RCC 7860 (cell line): ENCODE measurements at places on chromosomes 12 and 14.

DNA sequence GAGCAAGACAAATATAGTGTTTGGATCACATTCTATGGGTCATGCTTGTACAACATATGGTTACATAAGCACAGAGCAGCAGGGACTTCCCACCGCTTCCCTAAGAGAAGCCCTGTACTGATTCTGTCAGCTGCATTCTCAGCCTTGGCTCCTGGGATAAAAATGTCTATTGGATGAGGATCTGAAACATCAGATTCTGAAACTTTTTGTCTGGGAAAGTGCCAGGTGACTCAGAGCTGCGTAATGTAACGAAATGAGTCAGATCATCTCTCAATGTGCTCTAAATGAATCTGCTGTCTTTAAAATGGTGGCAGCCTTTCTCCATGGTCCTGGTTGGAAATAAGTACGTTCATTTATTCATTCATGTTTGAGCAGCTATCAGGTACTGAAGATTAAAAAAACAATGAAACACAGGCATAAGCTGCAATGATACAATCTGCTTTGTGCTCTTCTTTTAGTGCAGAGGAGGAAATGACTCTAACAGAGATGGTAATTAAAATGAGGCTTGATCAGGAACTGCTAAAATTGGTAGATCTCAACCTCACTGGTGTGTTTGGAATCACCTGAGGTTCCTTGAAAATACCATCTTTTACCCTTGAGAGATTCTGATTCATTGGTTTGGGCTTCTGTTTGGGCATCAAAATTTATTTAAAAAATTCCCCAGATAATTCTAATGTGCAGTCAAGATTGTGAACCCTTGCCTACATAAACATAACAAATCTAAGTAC, 99.1 kb upstream of the NAP1L1 start:
- DNase-seq: peak; percentile 95

- DNase-seq: no peak
These were observed 176.2 kb upstream of the PDZRN4 start for GRCh38 chr12:41011939-41012338.

GRCh38 chr12:50402264-50403000, 1.7 kb downstream of the LARP4 start:
- peak; percentile 14 for DNase-seq

- no peak for DNase-seq
These were observed 5.2 kb upstream of the VDR start for GRCh38 chr12:47909839-47910465.

DNA sequence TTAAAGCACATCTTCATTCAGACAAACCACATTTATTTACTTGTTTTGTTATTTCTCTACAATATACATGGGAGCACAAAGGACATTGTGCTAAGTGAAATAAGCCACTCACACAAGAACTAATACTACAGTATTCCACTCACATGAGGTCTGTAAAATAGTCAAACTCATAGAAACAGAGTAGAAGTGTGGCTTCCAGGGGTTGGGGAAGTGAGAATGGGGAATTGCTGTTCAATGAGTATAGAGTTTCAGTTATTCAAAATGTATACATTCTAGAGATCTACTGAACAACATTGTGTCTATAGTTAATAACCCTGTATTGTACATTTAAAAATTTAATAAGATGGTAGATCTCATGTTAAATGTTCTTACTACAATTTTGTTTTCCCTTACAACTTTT, 88.8 kb downstream of the ATXN7L3B start:
- no peak for DNase-seq

GRCh38 chr12:4287325-4288211, 14.0 kb downstream of the CCND2 start:
- no peak for DNase-seq

DNA sequence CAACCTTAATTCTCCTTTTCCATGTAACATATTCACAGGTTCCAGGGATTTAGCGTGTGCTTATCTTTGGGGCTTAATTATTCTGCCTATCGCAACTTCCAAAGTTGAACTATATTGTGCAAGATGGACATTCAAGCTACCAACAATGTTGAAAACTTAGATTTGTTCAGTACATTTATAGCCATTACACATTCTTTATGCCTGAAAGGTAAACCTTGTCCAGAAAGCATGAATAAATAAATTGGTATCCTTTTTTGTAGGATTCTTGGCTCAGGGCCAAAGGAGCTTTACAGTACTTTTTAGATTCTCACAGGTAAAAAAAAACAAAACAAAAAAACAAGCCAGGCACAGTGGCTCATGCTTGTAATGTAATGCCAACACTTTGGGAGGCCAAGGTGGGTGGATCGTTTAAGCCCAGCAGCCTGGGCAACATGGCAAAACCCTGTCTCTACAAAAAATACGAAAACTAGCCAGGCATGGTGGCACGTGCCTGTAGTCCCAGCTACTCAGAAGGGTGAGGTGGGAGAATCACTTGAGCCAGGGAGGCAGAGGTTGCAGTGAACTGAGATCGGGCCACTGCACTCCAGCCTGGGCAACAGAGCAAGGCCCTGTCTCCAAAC, 3.3 kb downstream of the C12orf56 start:
- DNase-seq: no peak

- no peak for DNase-seq
These were observed 177.2 kb upstream of the NTF3 start for GRCh38 chr12:5254703-5255102.

DNA sequence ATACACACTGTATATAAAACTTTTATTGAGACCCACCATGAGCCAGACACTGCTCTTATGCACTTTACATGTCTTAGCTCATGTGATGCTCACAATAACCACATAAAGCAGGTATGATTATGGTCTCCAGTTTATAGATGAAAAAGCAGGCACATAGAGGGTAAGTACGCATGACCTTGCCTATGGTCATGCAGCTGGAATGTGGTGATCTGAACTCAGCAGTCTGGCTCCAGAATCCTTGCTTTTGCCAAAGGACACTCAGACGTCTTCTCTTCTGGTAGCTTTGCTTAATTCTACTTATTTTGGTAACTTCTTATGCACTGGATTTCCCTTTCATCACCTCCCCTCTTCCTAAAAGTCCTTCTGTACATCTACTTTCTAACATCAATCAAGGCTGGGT, 103.3 kb upstream of the CRY1 start:
- DNase-seq: peak; percentile 43

GRCh38 chr12:111108726-111109125, 188.3 kb upstream of the MYL2 start:
- no peak for DNase-seq

DNA sequence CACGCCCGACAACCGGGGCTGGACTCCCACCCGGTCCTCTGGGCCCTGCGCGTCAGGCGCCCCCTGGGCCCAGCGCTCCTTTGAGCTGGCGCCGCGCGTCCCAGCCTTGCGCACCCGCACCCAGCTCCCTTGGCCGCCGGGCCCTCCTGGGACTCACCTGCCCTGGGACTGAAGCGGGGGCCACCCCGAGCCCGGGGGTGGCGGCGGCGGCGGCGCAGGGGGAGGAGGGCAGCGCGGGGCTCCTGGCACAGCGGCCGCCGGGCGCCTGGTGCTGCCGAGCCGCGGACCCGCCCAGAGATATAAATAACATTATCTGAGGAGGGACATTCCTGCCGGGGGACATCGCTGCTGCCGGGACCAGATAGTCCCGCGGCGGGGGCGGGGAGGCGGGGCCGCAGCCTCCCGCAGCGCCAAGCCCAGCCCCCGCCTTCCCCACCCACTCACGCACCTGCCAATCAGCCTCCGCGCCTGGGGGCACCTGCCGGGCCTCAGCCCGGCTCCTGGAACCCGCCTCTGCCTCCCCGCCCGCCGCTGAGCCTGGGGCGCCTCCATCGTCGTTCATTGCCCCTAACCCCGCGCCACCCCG, at the start of gene SPTB:
Gene SPTB (minus strand): TSS at position 273 of the 586 bp plus-strand sequence. CDS start 56,813 bp downstream, outside the sequence.
- DNase-seq: no peak

DNA sequence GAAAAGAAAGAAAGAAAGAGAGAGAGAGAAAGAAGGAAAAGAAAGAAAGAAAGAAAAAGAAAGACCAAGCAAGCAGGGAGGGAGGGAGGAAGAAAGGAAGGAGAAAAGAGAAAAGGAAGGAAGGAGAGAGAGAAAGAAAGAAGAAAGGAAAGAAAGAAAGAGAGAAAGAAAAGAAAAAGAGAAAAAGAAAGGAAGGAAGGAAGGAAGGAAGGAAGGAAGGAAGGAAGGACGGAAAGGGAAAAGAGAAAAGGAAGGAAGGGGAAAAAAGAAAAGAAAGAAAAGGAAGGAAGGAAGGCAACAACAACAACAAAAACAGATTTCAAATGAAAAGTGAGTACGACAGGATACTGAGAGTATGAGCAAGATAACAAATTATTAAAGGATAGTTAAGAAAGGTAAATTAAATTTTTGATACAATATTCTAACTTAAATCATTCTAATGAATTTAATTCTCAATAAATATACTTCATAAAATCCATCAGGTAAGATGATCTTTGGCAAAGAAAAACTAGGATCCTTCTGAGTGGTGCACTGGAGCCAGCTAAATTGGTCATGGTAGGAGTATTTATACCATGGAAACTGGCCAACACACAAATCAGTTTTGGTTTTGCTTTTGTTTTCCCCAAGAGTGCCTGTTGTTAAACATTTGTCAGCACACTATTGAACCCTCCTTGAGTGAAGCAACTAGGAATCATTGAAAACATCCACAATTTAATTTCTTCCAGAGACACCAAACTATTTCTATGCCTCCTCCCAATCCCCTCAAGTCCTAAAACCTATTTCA, 56.1 kb upstream of the DYRK2 start:
- peak; percentile 46 for DNase-seq

DNA sequence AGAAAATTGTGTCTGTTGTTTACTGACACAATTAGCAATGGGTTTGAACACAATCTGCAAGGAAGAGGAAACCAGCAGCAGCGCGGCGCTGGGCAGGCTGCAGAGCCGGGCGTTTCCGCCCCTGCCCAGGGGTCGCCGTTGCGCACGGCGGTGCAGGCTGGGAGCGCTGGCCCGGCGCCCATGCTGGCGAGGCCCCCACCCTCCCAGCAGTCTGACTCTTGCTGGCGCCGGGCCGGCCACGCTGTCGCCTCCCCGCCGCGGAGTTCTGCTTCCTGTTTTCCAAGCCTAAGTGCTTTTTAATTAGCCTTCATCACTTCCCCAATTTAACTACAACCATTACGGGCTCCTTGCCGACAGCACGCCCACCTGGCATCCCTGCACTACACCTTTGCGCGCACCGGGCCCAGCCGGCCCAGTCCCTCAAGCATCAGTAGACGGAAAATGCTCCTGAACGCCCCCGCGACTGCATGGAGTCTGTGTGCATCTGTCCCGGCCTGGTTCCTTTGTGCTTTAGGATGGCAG, 212.1 kb downstream of the GXYLT1 start:
- DNase-seq: no peak

DNA sequence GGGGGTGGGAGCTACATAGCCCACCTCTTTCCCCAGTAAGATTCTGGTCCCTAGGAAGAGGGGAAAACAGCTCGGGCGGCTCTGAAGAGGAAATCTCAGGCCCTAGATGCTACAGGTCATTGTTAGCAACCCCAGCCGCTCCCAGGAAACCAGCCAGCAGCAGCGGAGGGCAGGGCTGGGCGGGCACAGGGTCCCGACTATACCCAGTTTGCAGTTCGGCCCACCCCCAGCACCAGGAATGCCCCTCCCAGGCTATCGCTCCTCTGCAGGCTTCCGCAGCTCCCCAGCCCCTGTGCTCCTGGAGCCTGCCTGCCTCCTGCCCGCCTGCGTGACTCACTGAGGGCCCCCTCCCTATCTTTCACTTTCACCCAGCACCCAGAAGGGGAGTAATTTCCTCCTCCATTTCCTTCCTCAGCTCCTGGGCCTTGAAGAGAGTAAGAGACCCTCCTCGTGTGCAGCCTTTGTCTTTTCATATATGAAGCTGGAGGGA, 27.2 kb upstream of the PNMA1 start:
- DNase-seq: peak; percentile 66

DNA sequence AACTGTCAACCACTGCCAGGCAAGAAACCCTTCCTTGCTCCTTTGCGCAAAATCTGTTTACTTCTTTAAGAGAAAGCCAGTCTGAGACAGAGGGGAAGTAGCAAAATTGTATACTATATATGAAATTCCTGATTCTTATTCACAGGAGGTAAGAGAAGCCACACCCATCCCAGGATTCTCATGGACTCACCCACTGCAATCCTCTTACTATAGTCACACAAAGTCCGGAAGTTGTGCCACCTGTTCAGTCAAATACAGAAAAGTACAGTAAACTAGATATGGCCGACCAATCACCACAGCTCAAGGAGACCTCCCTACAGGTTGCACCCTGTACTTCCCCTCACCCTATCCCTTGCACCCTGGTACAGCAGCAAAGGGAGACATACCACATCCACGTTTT, 2.9 kb downstream of the PRMT5 start:
- no peak for DNase-seq

GRCh38 chr14:21070083-21070609, at the start of gene ARHGEF40:
Gene ARHGEF40, plus strand, starts transcription at chr14:21070304. Its CDS starts 93 bp downstream, at chr14:21070397.
- no peak for DNase-seq

DNA sequence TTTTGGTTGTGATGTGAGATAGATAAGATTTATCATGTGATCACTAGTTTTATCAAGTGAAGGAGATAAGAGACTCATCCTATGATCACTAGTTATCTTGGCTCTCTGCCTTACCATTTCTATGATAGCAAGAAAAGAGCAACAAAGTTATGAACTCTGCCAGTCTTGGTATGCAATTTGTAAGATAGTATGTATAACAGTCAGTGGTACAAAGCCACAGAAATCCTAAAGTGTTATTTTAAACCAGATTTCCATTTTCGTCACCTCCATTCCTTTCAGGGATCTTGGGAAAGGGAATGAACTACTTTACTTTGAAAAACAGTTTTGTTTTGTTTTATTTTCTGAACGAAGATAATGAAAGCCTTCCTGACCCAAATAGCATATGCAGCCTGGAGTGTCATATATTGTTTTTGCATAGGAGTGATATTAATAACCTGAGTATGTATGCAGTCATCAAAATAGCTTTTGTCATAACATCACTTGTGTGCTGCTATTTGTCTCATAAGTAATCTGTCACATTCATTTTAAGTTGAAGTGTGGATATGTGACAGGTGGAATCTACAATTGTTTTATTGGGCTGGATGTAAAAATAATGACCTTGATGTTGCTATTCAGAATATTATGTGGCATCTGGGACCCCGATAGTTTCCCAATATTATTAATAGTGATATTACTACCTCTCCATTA, 35.0 kb downstream of the FLRT2 start:
- no peak for DNase-seq

DNA sequence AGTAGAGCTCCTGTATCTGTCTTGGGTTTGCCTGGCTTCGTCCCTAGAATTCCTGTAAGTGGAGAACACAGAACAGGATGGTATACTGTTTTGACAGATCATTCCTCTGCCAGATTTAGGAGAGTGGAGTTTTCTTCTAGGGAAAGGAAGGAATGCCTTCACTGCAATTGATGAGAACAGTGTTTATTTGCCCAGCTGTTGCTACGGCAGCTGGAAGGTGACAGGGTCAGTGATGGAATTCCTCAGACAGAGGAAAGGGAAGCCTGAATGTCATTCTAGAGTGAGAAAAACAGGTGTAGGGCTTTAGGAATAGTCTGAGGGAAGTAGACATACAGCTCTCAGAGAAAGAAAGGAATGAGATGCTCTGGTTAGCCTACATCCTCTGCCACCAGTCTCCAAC, 11.7 kb downstream of the CSRNP2 start:
- no peak for DNase-seq

GRCh38 chr14:102857444-102857843, 65.0 kb upstream of the AMN start:
- no peak for DNase-seq

GRCh38 chr12:30825341-30825740, 70.6 kb upstream of the CAPRIN2 start:
- DNase-seq: no peak

GRCh38 chr14:49508124-49508523, 78.1 kb downstream of the RPS29 start:
- no peak for DNase-seq

- no peak for DNase-seq
These were observed 29.8 kb upstream of the SINHCAF start for GRCh38 chr12:31355747-31356107.

- DNase-seq: no peak
These were observed 209.9 kb downstream of the PHETA1 start for GRCh38 chr12:111158992-111159391.
